ENCODE measurements at places on chromosomes 1 and 21.

GRCh38 chr21:38474124-38474523, 24.2 kb downstream of the ERG start:
- no peak for DNase-seq

DNA sequence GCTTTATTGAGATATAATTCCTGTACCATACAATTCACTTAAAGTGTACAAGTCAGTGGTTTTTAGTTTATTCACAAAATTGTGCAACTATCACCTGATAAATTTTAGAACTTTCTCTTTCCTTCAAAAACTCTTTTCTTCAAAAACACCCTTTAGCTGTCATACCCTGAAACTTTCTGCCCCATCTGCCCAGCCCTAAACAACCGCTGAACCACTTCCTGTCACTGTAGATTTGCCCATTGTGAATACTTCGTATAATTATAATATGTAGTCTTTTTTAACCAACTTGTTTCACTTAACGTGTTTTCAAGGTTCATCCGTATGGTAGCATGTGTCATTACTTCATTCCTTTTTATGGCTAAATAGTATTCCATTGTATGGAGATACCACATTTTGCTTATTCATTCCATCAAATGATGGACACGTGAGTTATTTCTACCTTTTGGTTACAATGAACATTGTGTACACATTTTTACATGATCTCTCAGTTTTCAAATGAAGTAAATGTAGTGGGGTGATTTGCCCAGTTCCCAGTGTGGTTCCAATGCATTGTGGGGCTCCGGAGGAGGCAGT, 37.9 kb downstream of the WNT4 start:
- peak; percentile 67 for DNase-seq

DNA sequence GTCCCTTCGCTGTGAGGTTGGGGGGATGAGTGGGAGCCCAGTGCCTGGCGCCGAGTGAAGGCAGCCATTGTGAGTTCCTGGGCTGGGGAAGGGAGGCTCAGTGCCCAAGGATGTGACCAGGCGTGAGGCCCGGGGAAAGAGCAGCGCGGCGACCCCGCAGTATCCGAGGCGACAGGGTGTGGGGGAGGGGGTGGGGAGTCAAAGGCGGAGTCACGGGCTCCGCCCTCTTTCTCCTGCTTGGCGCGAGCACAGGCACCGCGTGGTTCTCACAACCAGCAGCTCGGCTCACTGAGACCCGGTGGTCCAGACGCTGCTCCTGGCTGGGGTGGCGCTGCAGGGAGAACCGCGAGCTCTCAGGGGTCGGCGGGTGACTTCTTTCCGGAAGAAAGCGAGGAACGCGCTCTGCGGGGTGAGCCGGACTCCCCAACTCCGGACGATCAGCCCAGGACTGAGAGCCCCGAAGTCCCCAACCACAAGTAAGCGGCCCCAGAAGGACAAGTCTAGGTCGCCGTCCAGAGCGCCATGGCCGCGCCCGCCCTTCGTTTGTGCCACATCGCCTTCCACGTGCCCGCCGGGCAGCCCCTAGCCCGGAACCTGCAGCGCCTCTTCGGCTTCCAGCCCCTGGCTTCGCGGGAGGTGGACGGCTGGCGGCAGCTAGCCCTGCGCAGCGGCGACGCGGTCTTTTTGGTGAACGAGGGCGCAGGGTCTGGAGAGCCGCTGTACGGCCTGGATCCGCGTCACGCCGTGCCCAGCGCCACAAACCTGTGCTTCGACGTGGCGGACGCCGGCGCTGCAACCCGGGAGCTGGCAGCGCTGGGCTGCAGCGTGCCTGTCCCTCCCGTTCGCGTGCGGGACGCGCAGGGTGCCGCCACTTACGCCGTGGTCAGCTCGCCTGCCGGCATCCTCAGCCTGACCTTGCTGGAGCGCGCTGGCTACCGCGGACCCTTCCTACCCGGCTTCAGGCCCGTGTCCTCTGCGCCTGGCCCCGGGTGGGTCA, at the start of gene HPDL:
Gene HPDL (plus strand): TSS at position 269 of the 997 bp plus-strand sequence. CDS start 254 bp downstream, at position 523.
- DNase-seq, result peak; percentile 44

- DNase-seq, result no peak
Observed at GRCh38 chr1:87983841-87984240, 655.2 kb downstream of the LMO4 start.

- DNase-seq, result peak; percentile 54
Observed at GRCh38 chr1:39105061-39105840, 79.1 kb downstream of the NDUFS5 start.

GRCh38 chr1:115314765-115315164, 23.3 kb downstream of the NGF start:
- no peak for DNase-seq

- no peak for DNase-seq
Observed at GRCh38 chr1:173411835-173412742, 65.0 kb upstream of the PRDX6 start.

DNA sequence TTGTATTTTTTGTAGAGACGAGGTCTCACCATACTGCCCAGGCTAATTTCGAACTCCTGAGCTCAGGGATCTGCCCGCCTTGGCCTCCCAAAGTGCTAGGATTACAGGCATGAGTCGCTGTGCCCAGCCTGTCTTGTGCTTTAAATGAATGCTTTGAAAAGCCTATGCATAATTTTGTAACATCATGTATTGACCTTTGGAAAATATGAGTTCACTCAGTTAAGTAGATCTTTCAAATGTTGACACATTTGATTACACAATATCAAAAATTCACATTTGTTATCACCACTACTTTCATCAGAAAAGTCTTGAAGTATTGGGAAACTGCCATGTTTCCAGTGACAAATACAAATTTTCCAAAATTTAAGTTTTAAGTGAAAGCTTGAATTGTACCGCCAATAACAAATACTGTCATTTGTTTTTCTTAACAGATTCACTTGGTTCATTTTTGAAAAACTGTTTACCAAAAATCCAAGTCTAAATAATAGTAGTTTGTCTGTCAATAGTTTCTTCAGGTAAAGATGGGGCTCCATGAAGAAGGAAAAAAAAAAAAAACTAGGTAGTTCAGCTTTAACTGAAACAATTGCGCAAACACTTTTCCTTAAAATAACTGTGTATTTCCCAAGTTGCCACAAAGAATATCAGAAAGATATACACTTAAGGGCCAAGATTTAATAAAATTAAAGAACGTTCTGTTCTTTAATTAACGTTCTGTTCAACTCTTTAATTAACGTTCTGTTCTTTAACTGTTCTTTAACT, 233.2 kb upstream of the NR5A2 start:
- DNase-seq, result no peak

GRCh38 chr1:2504225-2504948, 22.0 kb downstream of the PANK4 start:
- DNase-seq, result no peak

DNA sequence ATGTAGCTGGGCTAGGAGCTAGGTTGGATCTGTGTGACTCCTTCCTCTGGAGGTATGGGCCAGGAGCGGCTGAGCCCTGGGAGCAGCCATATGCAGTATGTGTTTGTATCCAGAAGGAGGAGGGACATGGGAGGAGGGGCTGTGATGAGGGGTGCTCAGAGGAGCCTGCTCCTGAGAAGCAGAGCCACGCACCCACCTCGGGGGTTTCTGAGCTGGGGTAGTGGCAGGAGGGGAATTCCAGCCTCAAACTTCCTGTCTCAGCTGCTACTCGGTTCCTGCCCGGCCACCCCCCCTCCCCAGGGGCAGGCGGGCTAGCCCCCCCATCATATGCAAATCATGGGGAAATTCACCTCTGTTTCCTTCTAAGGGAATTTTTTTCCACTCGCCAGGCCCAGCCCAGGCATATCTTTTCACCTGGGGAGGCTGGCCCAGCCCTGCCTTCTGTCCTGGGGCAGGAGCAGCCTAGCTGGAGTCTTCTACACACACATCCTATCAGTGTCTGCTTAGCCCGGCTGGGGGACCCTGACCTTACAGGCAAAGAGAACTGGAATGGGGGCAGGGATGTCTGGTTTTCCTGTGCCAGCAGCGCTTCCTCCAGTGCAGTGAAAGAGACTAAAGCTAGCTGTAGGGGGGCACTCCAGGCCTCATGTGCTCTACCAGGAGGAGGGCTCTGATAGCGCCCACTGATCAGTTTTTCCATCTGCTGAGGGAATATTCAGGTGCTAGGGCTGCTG, 3.0 kb downstream of the ZC3H12A start:
- peak; percentile 89 for DNase-seq

DNA sequence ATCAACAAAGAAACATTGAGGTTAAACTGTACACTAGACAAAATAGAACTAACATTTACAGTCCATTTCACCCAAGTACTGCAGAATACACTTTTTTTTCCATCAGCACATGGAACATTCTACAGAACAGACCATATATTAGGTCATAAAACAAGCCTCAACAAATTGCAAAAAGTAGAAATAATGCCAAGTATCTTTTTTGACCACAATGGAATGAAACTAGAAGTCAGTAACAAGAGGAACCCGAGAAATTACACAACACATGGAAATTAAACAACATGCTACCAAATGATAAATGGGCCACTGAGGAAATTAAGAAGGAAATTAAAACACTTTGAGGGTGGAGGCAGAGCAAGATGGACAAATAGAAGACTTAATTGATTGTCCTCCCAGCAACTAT, 8.4 kb upstream of the C1orf185 start:
- DNase-seq, result no peak

DNA sequence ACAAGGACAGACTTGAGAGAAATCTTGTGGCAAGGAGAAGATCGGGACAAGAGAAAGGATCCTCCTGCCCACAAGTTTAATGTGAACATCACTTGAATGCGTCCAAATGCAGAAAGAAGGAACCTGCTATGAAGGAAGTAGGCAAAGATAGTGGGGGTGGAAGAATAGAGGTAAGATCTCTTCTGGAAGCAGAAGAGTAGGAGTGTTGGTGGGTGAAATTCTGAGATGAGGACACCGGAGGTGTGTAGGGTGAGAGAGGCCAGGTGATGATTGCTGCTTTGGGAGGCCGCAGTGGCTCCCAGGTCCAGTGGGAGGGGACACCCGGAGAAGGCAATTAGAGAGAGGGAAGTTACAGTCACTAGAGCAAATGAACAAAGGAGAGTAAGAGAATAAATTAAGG, 6.8 kb downstream of the RYR2 start:
- no peak for DNase-seq

DNA sequence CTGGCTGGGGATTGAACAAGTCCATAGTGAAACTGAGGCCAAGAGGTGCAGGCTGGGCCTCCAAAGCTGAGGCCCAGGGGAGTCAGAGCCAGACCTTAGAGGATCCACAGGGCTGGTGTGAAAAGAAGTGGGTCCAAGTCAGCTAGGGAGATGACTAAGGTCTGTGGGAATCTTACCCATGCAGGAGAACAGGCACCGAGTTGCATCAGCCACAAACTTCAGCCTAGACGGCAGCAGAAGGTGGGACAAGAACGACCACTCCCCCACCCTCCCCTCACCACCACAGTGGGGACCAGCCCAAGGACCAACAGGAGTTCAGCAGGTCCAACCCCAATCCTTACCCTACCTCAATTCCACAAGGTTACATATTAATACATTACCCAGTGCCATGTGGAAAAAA, 282.3 kb downstream of the TTLL7 start:
- no peak for DNase-seq

- DNase-seq, result peak; percentile 16
Observed at GRCh38 chr1:65260851-65261473, 48.4 kb upstream of the DNAJC6 start.

GRCh38 chr1:116175611-116176010, 64.4 kb downstream of the MAB21L3 start:
- DNase-seq, result no peak

- no peak for DNase-seq
Observed at GRCh38 chr1:174497478-174497877, 49.7 kb downstream of the GPR52 start.

GRCh38 chr1:15073799-15074308, 79.7 kb upstream of the TMEM51 start:
- no peak for DNase-seq

GRCh38 chr1:178495741-178496409, 889 bp downstream of the CLEC20A start:
- DNase-seq, result no peak

- peak; percentile 16 for DNase-seq
Observed at GRCh38 chr1:17502326-17502778, 37.1 kb upstream of the ARHGEF10L start.

- DNase-seq, result no peak
Observed at GRCh38 chr21:45893740-45894449, 87.7 kb upstream of the COL6A1 start.

DNA sequence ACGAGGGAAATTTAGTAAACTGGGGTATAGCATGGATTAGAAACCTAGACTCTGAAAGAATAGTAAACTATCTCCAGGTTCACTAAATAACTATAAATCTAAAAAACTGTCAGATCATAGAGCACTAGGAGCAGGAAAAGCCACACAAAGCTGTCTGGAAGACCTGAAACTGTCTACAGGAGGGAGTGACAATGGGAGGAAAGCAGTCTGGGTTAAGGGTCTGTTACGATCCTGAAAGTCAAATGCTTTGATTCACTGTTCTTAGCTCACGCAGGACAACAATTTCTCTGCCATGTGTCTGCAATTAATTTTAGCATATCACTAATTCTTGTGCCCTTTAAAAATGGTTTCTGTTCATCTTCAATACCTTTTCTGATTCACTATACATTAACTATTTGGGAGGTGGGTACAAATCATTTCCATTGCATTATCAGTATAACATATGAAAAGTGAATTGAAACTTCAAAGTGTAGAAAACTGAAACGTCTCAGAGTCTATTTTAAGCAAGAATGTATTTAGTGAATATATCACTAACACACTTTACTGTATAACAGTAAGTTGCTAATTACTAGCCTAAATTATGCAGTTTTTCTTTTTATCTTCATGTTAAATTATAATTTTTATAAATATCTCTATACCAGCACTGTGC, 18.4 kb downstream of the CEP170 start:
- no peak for DNase-seq

- no peak for DNase-seq
Observed at GRCh38 chr1:210696709-210697108, 368.0 kb downstream of the HHAT start.

- no peak for DNase-seq
Observed at GRCh38 chr1:46098027-46098712, 34.3 kb downstream of the PIK3R3 start.

GRCh38 chr1:3501856-3502640, 47.6 kb downstream of the ARHGEF16 start:
- no peak for DNase-seq

DNA sequence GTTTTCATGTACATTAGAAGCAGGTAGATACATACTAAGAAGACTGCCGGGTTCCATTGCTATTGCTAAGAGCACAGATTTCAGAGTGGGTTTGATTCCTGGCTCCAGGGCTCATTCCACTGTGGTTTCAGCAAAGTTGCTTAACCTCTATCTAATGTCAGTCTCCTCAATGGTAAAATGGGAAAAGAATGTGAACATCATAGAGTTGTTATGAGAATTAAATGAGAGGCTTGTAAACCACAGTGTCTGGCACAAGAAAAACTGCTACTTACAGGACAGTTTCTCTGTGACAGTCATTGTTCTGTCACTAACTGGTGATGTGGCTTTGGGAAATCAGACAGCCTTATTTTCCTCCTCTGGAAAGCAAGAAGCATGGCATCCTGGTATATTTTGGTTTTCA, 10.7 kb upstream of the PLXNA2 start:
- DNase-seq, result no peak

DNA sequence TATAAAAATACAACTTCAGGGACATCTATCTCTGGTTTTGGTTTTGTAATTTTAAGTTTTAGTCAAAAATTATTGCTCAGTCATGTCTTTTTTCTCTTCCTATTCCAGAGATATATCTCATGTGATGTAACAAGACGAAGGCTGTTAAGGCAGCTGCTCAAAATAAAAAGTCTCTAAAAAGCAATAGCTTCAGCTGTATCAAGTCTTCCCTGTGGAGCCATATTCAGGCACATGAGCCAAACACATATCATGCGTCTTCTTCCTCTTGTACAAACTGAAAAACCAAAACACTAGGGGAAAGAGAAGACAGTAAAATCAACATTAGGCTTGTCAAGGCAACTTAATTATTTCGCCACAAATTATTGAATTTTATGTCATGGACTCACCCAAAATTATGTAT, 240.7 kb downstream of the NRIP1 start:
- no peak for DNase-seq
